ENCODE measurements at places on chromosomes 2 and 18.

GRCh38 chr2:55779459-55780421 lies 86.1 kb upstream of the PNPT1 start:
- no peak for DNase-seq

DNA sequence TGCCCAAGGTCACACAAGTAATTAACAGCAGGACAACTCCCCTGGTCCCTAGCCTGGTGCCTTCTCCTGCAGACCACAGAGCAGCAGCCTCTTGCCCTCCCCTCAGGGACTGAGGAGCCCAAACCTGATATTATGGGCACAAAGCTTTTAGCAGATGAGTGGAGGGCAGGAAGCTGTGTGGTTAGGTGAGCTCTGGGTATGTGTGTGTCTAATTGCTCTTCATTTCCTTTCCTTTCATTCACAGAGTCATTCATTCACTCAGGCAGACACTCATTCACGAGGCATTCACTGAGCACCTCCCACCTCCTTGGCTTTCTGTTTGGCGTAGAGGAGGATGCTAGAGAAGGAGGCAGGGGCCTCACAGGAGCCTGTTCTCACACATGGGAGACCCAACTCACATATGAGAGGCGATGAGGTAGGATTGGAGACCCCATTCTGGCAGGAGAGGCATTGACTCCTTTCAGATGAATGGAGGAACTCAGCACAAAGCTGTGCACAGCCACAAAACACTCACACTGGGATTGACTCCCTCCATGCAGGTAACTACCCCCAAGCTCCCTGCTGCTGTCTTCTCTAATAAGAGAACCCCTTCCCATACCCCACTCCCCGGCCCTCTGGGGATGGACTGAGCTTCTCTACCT lies 306.8 kb upstream of the SKOR2 start:
- no peak for DNase-seq

GRCh38 chr18:44986933-44987332 lies 306.2 kb downstream of the SETBP1 start:
- DNase-seq = no peak

DNA sequence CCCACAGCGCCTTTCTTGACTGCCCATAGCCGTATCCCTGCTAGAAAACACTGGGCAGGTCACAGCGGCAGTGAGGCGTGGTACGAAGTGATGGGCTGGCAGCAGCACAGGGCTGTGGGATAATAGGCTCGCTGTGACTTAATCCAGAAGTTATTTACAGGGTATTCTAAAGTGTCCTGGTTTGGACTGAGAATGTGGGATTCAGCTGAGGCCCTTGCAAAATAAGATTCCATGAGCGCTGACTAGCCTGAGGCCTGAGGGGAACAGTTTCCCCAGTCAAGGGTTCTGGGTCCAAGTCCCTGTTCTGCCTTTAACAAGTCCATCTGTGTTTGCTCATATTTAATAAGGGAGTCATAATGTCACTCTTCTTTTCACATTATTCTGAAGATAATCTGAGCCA lies 34.6 kb downstream of the SETBP1 start:
- no peak for DNase-seq

DNA sequence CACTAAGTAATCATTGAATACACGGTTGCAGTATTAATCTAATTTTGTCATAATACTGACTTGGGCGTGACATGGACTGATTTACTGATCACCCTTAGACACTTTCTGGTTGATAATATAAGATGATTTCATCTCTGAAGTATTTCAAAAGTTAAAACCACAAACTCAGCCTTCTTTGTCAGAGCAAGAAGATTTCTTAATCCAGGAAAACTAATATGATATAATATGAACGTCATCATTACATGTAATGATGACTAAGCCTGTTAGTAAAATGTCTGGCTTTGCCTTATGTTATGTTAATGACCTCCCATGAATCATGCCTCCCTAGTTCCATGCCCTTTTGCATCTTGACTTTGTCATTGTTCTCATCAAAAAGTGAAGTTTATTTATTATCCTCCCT lies 1325.0 kb upstream of the CDH2 start:
- DNase-seq = no peak

GRCh38 chr2:194087089-194087958 lies 1569.7 kb upstream of the SLC39A10 start:
- DNase-seq = no peak

DNA sequence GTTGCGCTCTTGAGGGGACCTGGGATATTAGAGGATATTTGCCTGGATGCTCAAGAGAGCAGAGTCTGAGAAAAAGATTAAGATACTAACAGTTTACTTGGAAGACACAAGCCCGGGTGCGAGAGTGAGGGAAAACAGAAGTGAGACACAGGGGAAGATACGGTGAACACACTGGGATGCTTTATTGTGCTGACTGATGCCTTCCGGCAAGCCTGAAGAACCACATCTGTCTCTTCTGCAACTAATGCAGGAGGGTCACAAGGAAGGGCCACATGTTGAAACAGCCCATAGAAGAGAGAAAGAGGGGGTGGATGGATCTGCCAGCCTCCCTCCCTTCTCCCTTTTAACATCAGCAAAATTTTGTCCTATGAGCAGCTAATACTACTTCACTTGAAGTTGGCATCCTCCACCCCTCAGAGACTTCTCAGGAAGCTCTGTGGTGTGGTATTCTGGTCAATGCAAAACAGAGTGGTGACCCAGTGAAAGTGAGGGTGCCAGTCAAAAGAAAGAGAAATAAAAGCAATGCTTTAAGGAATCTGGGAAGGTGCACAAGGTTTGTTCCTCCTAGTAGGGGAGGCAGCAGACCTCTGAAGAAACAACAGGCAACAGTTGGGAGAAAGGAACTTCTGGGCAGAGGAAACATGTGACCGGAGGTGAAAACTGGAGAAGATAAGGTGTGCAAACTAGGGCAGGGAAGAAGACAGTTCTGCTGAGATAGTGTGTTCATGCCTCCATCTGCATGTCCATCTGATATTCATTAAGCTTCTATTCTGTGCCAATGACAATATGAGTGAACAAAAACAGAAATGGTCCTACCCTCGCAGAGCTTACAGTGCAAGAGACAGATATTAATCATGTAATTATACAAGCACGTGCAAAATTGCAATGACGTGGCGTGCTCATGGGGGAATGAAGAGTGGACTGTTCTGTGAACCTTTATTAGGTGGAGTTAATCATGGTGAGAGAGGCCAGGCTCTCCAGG lies 107.1 kb downstream of the LYPD6B start:
- no peak for DNase-seq

GRCh38 chr18:25862881-25863600 lies 227.4 kb downstream of the SS18 start:
- no peak for DNase-seq

- no peak for DNase-seq
Observed at GRCh38 chr2:184363213-184363612, 235.1 kb upstream of the ZNF804A start.
